ENCODE measurements at places on chromosomes 7 and 10.
A peak's percentile ranks its signal among the peaks of the same experiment; 100 is the strongest.

- no peak for DNase-seq
These were observed 16.9 kb upstream of the STMP1 start for GRCh38 chr7:135645296-135645904.

DNA sequence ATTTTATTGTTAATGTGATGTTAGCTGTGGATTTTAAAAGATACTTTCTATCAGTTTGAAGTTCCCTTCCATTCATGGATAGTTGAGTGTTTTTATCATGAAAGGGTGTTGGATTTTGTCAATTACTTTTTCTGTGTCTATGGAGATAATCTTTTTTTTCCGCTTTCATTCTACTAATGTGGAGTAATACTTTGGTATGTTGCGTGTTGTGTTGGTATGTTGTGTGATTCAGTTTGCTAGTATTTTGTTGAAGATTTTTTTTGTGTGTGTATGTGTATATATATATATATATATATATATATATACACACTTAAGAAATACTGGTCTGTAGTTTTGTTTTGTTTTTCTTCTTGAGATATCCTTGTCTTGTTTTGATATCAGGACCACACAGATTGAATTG is 100.3 kb downstream of the CCSER2 start:
- DNase-seq = no peak

DNA sequence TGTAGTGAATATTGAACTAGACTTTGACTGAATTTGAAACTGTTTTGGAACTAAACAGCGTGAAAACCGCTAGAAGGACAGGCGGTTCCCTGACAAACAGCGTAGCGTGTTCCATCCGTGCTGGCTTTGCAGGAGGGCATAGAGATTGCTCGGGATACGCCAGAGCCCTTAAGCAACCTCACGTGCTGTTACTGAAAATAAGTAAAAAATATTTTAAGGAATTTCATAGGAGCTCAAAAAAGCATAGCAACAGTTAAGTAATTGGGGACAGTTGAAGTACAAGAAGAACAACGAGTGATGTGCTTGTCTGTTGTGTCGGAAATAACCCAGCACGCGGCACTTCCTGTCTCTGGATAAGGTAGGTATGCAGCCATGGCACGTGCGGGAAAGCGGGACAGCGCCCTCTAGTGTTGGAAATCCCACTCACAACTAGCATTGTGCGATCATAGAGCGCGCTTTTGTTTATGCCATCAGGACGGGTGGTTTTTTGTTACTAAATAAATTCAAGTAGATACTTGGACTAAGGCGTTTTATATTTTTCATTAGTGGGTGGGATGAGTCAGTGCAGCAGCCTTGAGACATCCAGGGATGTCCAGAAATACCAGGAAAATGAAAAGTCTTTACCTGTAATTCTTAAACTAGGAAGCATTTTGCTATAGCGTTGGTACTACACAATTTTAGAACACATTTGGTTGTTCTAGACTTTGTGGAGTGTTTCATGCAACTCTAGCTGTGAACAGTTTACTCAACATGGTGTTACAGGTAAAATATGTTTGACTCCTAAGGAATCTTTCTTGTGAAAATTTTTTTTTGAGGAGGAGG is 50.4 kb downstream of the DNAJB6 start:
- peak; percentile 78 for DNase-seq

DNA sequence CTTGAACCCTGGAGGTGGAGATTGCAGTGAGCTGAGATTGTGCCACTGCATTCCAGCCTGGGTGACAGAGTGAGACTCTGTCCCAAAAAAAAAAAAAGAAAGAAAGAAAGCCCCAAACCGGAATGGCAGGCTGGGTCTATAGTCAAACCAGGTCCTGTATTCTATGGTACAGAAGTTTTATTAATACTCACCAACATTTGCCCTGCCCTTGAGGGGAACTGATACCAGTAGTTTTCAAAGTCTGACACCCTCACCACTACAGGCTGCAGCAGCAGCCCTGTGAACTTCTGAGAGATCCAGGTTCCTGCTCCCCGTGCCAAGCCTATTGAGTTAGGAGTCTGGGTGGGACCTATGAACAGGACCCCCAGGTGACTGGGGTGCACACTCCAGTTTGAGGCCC is 80.6 kb downstream of the RGS10 start:
- no peak for DNase-seq

DNA sequence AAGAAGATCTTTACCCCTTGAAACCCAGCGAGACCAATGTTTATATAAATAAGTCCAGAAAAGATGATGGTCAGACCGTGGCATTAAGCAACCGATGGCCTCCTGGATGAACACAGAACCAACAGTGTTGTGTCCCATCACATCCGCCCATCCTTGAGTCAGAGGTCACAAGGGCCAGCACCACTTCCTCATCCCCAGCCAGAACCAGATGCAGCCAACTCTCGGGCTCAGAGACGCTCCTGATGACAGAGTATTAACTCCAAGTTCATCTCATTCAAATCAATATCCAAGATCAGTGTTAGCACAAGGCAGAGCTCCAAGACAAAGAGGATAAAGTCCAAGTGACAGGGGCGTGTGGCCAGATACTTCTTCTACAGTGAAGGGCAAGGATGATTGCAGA is 63.5 kb downstream of the FAM53B start:
- no peak for DNase-seq

- DNase-seq = no peak
These were observed 35.4 kb upstream of the FAM3C start for GRCh38 chr7:121431389-121431995.

DNA sequence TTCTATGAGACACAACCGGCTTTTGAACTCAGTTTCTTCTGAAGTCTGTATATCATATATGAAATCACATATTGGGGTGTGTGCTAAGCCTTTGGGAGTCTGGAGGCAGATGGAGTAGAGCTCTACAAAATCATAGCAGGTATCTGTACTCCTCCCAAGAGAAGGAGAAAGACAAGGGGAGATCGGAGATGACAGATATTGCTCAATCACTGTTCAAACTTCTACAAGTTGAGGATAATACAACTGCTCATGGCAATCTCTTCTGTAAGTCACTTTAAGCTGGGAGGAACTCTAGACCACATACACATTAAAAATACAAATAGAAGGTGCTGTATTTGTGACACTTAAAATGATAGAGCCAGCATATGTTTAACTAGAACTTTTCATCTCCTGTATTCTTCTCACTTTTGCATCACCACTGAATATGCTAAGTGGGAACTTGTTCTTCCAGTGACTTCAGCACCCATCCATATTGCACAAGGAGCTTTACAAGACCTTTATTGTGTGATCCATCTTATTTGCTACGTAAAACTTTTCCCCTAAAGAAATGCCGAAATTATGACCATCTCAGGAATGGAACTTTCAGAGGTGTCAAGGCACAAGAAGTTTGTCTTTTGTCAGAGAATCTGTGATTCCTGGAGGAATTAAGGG is 381.4 kb downstream of the PHTF2 start:
- DNase-seq = no peak

GRCh38 chr7:1850976-1851571 is 181.0 kb downstream of the ELFN1 start:
- DNase-seq = no peak

- DNase-seq = no peak
These were observed 16.0 kb upstream of the DLX6 start for GRCh38 chr7:96989241-96989858.

DNA sequence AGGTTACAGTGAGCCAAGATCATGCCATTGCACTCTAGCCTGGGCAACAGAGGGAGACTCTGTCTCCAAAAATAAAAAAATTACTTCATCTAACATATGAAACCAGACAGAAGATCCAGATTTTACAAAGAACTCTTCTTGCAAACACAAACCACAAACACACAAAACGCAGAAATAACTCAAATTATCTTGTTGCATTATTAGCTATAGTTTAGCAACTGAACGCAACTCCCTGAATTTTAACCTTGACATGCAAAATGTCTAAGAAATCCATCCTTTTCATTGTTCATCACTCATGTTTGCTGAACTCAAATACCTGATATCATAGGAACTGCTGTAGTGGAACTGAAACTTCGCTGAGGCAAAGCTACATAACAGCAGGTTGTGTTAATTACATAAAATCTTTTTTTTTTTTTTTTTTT is 64.1 kb downstream of the MICU1 start:
- no peak for DNase-seq

GRCh38 chr7:36216063-36216684 is 63.1 kb downstream of the EEPD1 start:
- no peak for DNase-seq

DNA sequence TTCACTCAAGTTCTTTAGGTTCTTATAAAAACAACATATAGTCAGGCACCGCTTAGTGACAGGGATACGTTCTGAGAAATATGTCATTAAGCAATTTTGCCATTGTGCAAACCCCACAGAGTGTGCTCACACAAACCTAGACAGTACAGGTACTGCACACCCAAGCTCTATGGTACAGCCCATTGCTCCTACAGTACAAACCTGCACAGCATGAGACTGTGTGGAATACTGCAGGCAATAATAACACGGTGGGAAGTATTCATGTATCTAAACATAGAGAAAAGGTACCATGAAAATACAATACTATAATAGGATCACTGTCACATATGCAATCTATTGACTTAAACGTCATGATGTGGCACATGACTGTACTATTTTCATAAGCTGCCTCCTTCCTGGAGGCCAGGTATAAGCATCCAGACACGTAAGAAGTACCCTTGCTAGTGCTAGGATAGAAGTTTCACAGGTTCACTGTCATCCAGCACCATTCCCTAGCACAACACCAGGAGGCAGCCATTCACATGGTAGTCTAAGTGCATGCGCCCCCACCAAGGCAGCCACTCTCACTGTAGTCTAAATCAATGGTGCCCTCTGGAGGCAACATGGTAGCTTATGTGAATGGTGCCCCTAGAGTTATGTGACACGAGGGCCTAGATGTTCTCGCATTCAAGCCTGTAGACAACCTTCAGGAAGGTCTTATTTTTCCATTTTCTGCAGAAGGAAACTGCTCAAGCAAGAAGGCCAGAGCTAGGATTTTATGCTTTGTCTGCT is 98.5 kb downstream of the ARHGAP22 start:
- DNase-seq = no peak

- DNase-seq = no peak
These were observed 102.6 kb downstream of the PLXDC2 start for GRCh38 chr10:19918794-19919193.

DNA sequence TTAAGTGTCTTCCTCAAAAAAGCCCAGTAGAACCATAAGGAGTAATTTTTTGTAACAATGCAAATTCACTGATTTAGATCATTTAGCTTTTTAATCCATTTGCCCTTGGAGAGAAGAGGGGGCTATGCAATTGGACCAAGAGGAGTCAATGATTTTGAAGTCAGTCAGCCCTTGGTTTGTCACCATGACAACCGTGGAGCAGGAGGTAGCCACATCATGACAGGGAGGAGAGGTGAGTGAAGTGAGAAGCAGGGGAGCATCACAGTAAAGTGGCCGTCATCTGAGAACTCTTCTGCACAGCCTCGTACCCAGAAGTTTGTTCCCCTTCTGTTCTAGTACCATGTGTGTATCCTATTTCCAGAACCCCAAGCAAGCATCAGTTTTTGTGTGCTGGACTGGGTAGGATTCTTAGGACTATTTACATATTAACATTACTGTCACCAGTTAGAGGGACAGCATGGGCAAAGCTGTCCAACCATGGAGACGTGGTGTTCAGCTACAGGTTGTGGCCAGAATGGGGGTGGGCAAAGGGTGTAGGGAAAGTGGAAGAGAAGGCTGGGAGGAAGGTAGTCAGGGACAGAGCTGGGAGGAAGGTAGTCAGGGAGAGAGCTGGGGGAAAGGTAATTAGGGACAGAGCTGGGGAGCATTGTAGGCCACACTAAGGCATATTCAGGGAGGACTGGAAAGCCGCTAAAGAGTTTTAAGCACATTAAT is 13.1 kb downstream of the UBE3C start:
- DNase-seq = no peak

DNA sequence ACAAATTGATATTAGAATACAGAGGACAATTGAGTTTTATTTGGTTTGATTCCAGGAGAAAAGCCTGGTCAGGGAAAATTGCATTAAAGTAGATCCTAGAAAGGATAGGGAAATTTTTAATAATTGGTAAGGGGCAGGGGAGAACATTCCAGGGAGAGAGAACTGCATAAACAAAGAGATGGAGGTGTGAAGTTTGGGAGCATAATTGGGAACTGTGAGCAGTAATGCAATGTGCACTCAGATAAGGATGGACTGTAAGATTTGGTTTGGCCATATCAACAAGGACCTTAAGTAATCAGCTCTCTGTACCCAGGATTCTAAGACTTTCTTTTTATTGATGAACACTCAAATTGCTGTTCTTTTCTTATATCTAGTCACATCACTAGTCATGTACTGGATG is 41.4 kb downstream of the ZMYND11 start:
- DNase-seq = no peak

- DNase-seq = no peak
These were observed 67.9 kb downstream of the CABCOCO1 start for GRCh38 chr10:61730671-61731070.

DNA sequence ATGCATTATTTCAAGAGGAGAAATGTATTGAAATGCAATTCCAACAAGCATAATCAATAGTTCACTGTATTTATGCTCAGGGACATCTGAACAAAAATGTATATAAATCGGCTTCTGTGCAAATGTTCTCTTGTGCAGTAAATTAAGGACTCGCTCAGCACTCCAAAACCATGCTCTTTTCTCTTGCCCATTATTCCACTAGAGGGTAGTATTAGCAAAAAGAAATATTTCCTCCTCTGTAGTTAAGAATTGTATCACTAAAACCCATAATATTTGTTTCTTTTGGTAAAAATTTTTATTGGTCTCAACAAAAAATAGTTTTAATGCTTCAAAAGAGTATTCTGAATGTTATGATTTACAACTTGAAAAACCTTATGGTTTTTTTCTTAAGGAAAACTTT is 803.1 kb downstream of the PCDH15 start:
- DNase-seq = no peak

- no peak for DNase-seq
These were observed 533.0 kb downstream of the PTPRN2 start for GRCh38 chr7:158054611-158055010.

GRCh38 chr7:70210936-70211310 is 612.6 kb downstream of the AUTS2 start:
- DNase-seq = no peak

- DNase-seq = no peak
These were observed 182.7 kb upstream of the PRPS1L1 start for GRCh38 chr7:18210377-18210776.

DNA sequence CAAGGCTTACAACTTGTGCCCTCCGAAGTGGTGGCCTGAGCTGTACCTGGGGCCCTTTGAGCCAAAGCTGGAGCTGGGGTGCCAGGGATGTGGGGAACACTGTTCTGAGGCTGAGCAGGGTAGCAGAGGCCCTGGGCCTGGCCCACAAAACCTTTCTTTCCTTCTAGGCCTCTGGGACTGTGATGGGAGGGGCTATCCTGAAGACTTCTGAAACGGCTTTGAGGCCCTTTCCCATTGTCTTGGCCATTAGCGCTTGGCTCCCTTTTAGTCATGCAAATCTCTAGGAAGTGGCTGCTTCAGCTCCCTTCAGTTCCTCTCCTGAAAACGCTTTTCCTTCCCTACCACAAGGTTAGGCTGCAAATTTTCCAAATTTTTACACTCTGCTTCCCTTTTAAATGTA is 16.8 kb upstream of the CRYGN start:
- DNase-seq = no peak

GRCh38 chr7:137169282-137169698 is 174.2 kb downstream of the PTN start:
- DNase-seq = no peak

GRCh38 chr7:81802251-81802650 is 32.4 kb upstream of the HGF start:
- DNase-seq = no peak
